ENCODE measurements at places on chromosomes 1 and 21.

DNA sequence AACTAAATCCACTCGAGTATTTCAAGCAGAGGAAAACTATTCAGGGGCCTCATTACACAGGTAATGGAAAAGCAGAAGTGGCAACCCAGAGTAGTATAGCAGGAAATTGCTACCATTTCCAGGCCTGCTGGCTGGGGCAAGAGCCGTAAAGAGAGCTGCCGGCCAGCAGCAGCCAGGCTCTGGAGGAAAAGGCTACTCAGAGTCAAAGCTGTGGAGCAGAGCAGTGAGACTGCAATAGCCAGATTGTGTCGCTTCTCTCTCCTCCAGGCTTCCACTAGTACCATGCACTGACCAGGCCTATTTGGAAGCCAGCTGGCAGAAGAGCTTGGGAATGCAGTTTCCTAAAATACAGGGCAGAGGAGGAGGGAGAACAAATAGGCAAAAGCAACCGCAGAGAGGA is 155.5 kb downstream of the OMA1 start:
- peaks cover 5% of the 10 kb centered on the region for H3K4me1 ChIP-seq
- no peak overlapping the region for H3K27ac ChIP-seq
- H3K4me3 ChIP-seq = no peak overlapping the region
- no peaks in the 10 kb centered on the region for H3K36me3 ChIP-seq
- DNase-seq = no peak

GRCh38 chr1:117138106-117138505 is 16.6 kb upstream of the TRIM45 start:
- no peak for DNase-seq
- H3K4me3 ChIP-seq = no peak overlapping the region
- no peaks in the 10 kb centered on the region for H3K36me3 ChIP-seq
- H3K4me1 ChIP-seq = peaks cover 1% of the 10 kb centered on the region

DNA sequence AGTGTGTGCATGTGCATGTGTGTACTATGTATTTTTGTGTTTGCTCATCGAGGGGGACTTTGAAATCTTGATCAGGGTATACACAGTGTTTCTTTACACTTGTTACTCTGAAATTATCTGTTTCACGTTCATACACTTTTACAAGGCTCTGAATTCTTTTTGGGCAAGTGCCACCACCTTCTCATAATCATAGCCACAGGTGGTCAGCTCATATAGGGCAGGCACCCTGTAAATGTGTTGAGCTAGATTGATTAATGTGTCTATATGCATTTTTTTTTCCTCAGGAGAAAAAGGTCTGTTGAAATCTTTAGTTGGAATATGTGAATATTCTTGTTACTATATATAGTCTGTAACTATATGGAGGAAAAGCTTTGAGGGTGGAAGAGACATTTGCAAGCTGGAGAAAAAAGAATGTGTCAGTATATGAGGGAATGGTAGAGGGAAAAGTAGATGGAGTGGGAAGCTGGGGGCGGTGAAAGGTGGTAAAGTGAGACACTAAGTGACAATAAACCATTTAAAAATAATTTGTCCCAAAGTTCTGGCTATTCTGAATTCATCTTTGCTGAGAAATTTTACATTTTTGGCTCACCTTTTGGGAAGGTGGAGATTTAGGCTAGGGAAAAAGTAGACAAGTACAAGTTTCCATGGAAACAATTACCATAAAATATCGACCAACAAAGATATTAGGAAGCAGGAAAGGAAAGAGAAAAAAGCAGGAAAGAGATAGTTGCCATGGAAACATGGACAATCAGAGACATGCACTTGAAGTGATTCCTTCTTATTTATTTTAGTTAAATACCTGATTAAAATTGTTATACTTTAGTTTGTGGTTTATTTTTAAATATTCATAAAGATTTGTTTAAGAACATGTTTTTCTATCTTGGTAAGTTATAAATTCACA is 277.5 kb downstream of the PDE4B start:
- no peaks in the 10 kb centered on the region for H3K27me3 ChIP-seq
- no peak for DNase-seq
- no peaks in the 10 kb centered on the region for H3K4me1 ChIP-seq
- H3K27ac ChIP-seq = no peak overlapping the region
- H3K36me3 ChIP-seq = no peaks in the 10 kb centered on the region

- no peak overlapping the region for H3K4me3 ChIP-seq
- no peak for DNase-seq
- H3K4me1 ChIP-seq = peaks cover 8% of the 10 kb centered on the region
- H3K27me3 ChIP-seq = no peaks in the 10 kb centered on the region
Measured at GRCh38 chr21:32475162-32475812, 62.8 kb downstream of the EVA1C start.

- H3K36me3 ChIP-seq = no peaks in the 10 kb centered on the region
- DNase-seq = peak; percentile 81
- H3K27me3 ChIP-seq = no peaks in the 10 kb centered on the region
- peak overlapping the region; percentile 66 for H3K27ac ChIP-seq
- H3K4me1 ChIP-seq = peaks cover 13% of the 10 kb centered on the region
Measured at GRCh38 chr1:28322194-28322593, 6.6 kb upstream of the MED18 start.

DNA sequence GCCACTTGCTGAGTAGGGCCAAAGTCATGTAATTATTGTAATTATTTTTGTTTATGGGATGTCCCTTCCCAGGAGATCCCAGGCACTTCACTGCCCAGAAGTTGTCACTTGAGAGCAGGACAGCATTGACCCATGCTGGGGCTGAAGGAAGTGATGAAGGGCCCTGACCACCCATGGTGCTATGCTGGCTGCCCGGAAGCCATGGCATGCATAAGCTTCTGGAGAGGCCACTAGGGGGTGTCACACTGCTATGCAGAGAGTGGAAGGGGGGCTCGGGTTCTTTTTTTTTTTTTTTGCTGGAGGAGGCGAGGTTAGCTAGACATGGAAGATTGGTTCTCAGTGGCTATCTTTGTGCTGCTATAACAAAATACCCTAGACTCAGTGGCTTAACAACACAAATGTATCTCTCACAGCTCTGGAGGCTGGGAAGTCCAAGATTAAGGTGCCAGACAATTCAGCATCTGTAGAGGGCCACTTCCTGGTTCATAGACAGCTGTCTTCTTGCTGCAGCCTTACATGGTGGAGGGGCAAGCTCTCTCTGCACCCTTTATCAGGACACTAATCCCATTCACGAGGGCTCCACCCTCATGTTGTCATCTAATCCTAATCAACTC is 84.9 kb downstream of the CNIH3 start:
- no peak overlapping the region for H3K4me3 ChIP-seq
- H3K27me3 ChIP-seq = no peaks in the 10 kb centered on the region
- no peaks in the 10 kb centered on the region for H3K36me3 ChIP-seq
- no peak for DNase-seq
- H3K4me1 ChIP-seq = no peaks in the 10 kb centered on the region

DNA sequence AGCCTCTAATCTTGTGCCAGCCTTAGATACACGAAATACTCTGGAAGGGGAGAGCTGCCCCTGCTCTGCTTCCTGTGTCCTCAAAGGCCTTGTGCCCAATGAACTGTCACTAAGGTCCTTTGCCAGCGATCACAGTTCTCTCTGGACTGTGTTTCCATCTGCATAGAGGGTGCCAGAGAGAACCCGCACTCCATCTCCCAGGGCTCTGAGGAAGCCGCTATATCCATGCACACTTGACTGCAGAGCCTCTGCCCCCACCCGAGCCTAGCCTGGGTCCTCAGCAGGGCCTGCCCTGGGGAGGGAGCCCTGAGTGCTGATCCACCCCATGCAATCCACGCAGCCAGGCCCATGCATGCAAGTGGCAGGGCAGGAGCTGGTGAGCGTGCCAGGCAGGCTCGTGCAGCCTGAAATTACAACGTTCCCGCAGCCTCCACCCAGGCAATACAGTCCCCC is 30.6 kb upstream of the KIF21B start:
- peaks cover 6% of the 10 kb centered on the region for H3K4me1 ChIP-seq
- H3K36me3 ChIP-seq = no peaks in the 10 kb centered on the region
- H3K27ac ChIP-seq = no peak overlapping the region
- H3K4me3 ChIP-seq = no peak overlapping the region

Measured in hepatocyte (in vitro differentiated cells).